HT1080 (cell line): ENCODE measurements at places on chromosomes 6 and 20. TPM values are rescaled to one million over a fixed set of nuclear protein-coding genes. Genes with fewer than 3 reads are reported as not detected.

GPX6 gene
- total RNA-seq: not detected in 2 replicates

SPATS1 gene
- not detected in 2 replicates for total RNA-seq

LGSN gene
- not detected in 2 replicates for total RNA-seq

TMC2 gene
- not detected in 2 replicates for total RNA-seq

EYA2 gene
- not detected in 2 replicates for total RNA-seq

MEP1A gene
- total RNA-seq: not detected in 2 replicates

C20orf173 gene
- not detected in 2 replicates for total RNA-seq

C6orf136 gene
- total RNA-seq: 10.5 and 16.2 TPM in 2 replicates

SLC32A1 gene
- not detected in 2 replicates for total RNA-seq

SERPINB6 gene
- total RNA-seq: 45.9 and 52.6 TPM in 2 replicates

NHSL1 gene
- 4.0 and 7.5 TPM in 2 replicates for total RNA-seq

PTPN1 gene
- total RNA-seq: 38.0 and 47.6 TPM in 2 replicates

HDGFL1 gene
- not detected in 2 replicates for total RNA-seq

OPN5 gene
- total RNA-seq: not detected in 2 replicates

NEU1 gene
- 46.3 and 49.5 TPM in 2 replicates for total RNA-seq

BANF2 gene
- total RNA-seq: not detected in 2 replicates

ZNF311 gene
- total RNA-seq: 0.40 and 0.51 TPM in 2 replicates

NRN1 gene
- 0.14 TPM in 1 of 2 replicates, not detected in the other for total RNA-seq

KIF6 gene
- 0.33 and 2.9 TPM in 2 replicates for total RNA-seq

THEMIS gene
- not detected in 2 replicates for total RNA-seq

IL20RA gene
- total RNA-seq: not detected in 2 replicates

CFB gene
- not detected in 2 replicates for total RNA-seq

HUS1B gene
- 0.63 and 1.5 TPM in 2 replicates for total RNA-seq

CTAGE9 gene
- total RNA-seq: not detected in 2 replicates

GPR6 gene
- total RNA-seq: not detected in 2 replicates

C6orf118 gene
- not detected in 2 replicates for total RNA-seq

MYL9 gene
- total RNA-seq: 3.8 and 10.0 TPM in 2 replicates

NHLRC1 gene
- 0.31 TPM in 1 of 2 replicates, not detected in the other for total RNA-seq

BPIFA1 gene
- total RNA-seq: not detected in 2 replicates

PI3 gene
- not detected in 2 replicates for total RNA-seq

C6orf141 gene
- total RNA-seq: 6.5 and 6.7 TPM in 2 replicates

TNFRSF6B gene
- 5.9 and 7.2 TPM in 2 replicates for total RNA-seq

SLC17A3 gene
- total RNA-seq: not detected in 2 replicates

PLN gene
- total RNA-seq: not detected in 2 replicates

UBE2C gene
- 287 and 392 TPM in 2 replicates for total RNA-seq

OPRM1 gene
- not detected in 2 replicates for total RNA-seq

F13A1 gene
- total RNA-seq: not detected in 2 replicates

TBX18 gene
- 5.1 and 5.9 TPM in 2 replicates for total RNA-seq

KHDC1L gene
- not detected in 2 replicates for total RNA-seq

CAGE1 gene
- total RNA-seq: 0.03 and 0.20 TPM in 2 replicates

IL17A gene
- not detected in 2 replicates for total RNA-seq

TRAPPC3L gene
- 0.06 TPM in 1 of 2 replicates, not detected in the other for total RNA-seq

MDFI gene
- 40.3 and 45.8 TPM in 2 replicates for total RNA-seq

ADGRF1 gene
- not detected in 2 replicates for total RNA-seq

SIRPB1 gene
- total RNA-seq: 0.16 and 1.0 TPM in 2 replicates
